ENCODE measurements at places on chromosomes 5 and 9. TPM values are rescaled to one million over a fixed set of nuclear protein-coding genes. Genes with fewer than 3 reads are reported as not detected.

DNA sequence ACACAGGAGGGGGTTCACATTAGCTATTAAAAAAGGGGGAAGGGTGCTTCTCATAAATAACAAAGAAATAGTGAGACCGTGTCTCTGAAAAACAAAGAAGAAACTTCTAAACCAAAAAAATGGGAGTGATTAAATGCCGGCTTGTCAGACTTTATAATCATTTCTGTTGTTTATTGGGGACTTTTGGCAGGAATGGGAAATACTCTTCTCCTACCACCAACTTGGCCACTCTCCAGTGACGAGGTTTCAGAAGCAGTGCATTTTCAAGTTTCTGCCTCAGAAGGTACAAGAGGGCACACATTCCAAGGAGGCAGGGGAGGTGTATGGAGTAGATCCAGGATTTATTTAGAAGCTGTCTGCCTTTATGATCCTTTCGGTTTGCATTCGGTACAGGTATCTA lies 46.2 kb downstream of the LIX1 start:
- peak overlapping the region; percentile 79 for H3K27ac ChIP-seq
- DNase-seq = no peak
- peak overlapping the region; percentile 24 for H3K4me3 ChIP-seq
- H3K36me3 ChIP-seq = no peaks in the 10 kb centered on the region

- H3K4me3 ChIP-seq = peak overlapping the region; percentile 68
- no peaks in the 10 kb centered on the region for H3K36me3 ChIP-seq
- H3K4me1 ChIP-seq = peaks cover 15% of the 10 kb centered on the region
- H3K27me3 ChIP-seq = peaks cover 50% of the 10 kb centered on the region
These were observed 32.6 kb upstream of the TTLL11 start for GRCh38 chr9:122125509-122126330.

- DNase-seq = no peak
- H3K4me3 ChIP-seq = no peak overlapping the region
- H3K27ac ChIP-seq = peak overlapping the region; percentile 6
- H3K27me3 ChIP-seq = no peaks in the 10 kb centered on the region
- H3K4me1 ChIP-seq = peaks cover 41% of the 10 kb centered on the region
These were observed 19.6 kb downstream of the SPARC start for GRCh38 chr5:151667083-151667482.

GRCh38 chr5:61044545-61044944 lies 99.5 kb downstream of the NDUFAF2 start:
- no peak overlapping the region for H3K4me3 ChIP-seq
- no peak for DNase-seq
- H3K36me3 ChIP-seq = peaks cover 14% of the 10 kb centered on the region
- no peaks in the 10 kb centered on the region for H3K4me1 ChIP-seq
- H3K27me3 ChIP-seq = no peaks in the 10 kb centered on the region
- no peak overlapping the region for H3K27ac ChIP-seq

DNA sequence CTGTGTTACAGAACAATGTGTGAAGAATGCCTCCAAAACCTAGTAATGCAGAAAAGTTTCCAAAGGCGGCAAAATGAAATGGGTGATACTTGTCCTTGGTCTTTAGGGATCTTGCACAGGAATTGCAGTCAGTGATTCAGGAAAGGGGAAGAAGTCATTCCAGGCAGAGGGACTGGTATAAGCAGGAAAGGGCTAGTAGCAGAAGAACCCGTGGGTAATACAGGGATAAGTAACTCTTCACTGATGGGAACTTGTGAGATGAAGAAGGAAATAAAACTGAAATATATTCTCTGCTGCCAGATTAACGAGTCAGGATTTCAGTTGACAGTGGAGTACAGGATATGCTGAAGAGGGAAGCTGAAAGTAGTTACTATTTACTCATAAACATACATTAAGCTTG lies 1.2 kb downstream of the SRFBP1 start:
- H3K36me3 ChIP-seq = peaks cover 13% of the 10 kb centered on the region
- H3K27me3 ChIP-seq = peaks cover 10% of the 10 kb centered on the region
- peak overlapping the region; percentile 94 for H3K4me3 ChIP-seq
- H3K27ac ChIP-seq = peak overlapping the region; percentile 97

DNA sequence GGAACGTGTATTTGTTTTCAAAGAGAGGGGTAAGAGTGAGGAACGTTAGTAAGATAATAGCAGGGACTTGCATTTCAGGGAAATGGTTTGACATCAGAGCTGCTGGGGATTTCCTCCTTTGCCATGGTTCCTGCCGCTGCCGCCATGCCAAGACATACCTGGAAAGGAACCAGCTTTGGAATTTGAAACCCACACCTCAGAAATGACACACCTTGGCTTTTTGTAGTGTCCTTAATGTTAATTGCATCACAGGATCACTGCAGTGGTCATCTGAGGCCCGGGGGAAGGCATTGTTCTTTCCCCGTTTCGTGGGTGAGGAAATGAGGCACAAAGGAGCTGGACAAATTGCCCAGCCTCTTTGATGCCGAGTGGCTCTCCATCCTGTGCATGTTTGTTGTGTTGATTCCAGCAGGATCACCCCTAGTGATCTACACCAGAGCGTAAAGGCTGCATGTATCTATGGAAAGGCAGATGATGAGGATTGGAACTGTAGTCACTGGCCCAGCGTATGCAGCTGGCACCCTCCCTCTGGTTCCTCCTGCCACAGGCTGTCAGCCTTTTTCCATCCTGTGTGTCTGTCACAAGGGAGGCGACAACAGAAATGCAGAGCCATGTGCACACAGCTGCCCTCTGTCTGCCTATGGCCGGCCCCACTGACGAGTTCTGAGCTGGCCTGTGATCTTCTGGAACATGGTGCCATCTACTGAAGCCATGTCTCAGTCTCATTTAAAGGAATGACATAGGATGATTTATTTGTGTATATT lies 37.8 kb downstream of the SLC46A2 start:
- H3K4me1 ChIP-seq = peaks cover 3% of the 10 kb centered on the region
- DNase-seq = no peak
- no peaks in the 10 kb centered on the region for H3K27me3 ChIP-seq
- H3K4me3 ChIP-seq = no peak overlapping the region
- H3K27ac ChIP-seq = no peak overlapping the region
- peaks cover 12% of the 10 kb centered on the region for H3K36me3 ChIP-seq

GRCh38 chr5:122697191-122697590 lies 77.7 kb upstream of the SNX2 start:
- no peaks in the 10 kb centered on the region for H3K36me3 ChIP-seq
- no peak for DNase-seq

DNA sequence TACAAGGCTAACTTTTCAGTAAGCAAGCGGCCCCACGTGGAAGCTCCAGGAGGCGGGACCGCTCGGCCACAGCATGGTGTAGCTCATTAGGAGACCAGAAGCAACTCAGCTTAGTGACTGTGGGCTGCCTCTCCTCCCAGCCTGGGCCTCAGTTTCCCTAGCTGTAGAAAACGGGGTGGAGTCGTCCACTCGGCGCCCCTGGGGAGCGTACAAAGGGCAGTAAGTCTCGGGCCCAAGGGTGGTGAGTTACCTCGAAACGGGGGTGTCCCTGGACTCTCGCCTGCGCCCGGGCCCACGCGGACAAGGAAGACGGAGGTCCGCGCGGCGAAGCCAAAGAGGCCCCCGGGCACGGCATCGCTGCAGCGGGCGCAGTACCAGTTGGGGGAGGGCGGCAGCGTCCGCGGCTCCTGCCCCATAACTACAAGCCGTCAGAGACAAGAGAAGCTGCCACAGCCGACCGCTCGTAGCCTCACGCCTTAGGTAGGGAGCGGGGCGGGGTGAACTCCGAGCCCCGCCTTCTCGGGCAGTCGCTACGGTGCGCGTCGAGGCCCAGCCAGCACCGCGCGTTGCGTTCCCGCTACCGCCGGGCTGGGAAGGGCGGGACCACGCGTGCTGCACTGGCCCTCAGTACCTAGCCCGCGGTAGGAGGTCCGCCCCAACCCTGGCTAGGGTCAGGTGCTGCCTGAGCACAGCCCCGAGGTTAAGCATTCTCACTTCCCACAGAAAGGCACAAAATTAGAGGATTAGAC lies at the start of gene GEMIN5:
GEMIN5 (minus strand) TSS at position 494 of the 749 bp plus-strand sequence; CDS start at position 416, 78 bp downstream.
- peaks cover 17% of the 10 kb centered on the region for H3K36me3 ChIP-seq
- H3K4me1 ChIP-seq = peaks cover 28% of the 10 kb centered on the region
- peak within 1 kb of the TSS; percentile 87 for H3K27ac ChIP-seq
- H3K4me3 ChIP-seq = peak within 1 kb of the TSS; percentile 89

DNA sequence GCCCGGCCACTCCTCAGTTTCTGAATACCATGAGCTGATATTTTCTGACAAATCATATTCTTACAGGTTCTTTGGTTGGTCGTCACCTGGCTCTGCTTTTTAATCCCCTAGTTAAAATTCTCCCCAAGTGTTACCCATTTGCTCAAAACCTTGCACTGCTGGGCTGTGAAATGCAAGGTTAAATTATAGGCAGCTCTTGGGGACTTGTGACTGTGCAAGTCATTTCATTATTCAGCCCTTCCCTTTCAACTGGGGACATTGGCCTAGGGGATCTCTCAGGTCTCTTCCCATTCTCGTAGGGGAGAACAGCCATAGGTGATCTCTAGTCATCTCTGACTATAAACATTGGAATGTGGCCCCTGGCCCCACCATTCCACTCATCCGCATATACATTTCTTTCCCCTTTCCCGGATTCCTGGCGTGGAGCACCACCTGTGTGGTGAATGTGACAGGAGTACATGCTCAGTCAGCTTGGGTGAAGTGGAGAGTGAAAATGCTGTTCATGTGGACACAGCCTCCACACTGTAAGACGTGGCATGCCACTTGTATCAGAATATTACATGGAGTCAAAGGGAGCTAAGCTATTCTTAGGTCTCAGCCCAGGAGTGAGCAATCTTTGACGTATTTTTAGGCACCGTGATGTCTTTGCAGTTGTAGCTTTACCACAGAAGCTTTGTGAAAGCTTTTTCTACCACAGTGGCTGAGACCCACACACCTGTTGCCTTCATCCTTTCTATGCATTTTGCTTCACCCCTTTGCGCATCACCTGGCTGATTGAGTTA lies 386.7 kb downstream of the KDM4C start:
- H3K36me3 ChIP-seq = no peaks in the 10 kb centered on the region
- no peak for DNase-seq

GRCh38 chr9:125867751-125868415 lies 120.7 kb downstream of the PBX3 start:
- H3K27ac ChIP-seq = no peak overlapping the region
- no peak for DNase-seq
- no peak overlapping the region for H3K4me3 ChIP-seq
- no peaks in the 10 kb centered on the region for H3K36me3 ChIP-seq
- H3K27me3 ChIP-seq = no peaks in the 10 kb centered on the region

GRCh38 chr9:89477811-89478630 lies 19.9 kb downstream of the SEMA4D start:
- peak overlapping the region; percentile 95 for H3K27ac ChIP-seq
- peaks cover 16% of the 10 kb centered on the region for H3K4me1 ChIP-seq
- peaks cover 10% of the 10 kb centered on the region for H3K36me3 ChIP-seq
- DNase-seq = no peak
- no peak overlapping the region for H3K4me3 ChIP-seq

DNA sequence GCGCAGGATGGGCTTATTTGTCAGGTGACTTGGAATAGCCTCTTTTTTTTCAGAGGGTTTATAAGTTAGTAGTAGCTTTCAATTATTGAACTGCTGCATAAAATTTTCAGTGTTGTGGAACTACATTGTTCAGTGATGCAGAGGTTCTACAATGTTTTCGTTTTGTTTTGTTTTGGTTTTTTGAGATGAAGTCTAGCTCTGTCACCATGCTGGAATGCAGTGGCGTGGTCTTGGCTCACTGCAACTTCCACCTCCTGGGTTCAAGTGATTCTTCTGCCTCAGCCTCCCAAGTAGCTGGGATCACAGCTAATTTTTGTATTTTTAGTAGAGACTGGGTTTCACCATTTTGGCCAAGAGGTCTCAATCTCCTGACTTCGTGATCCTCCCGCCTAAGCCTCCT lies 22.0 kb downstream of the NUP188 start:
- no peak overlapping the region for H3K4me3 ChIP-seq
- H3K36me3 ChIP-seq = peaks cover 30% of the 10 kb centered on the region
- no peaks in the 10 kb centered on the region for H3K27me3 ChIP-seq
- H3K27ac ChIP-seq = no peak overlapping the region

GRCh38 chr5:147467973-147468508 lies 41.8 kb downstream of the DPYSL3 start:
- peaks cover 18% of the 10 kb centered on the region for H3K4me1 ChIP-seq
- no peaks in the 10 kb centered on the region for H3K36me3 ChIP-seq
- H3K4me3 ChIP-seq = no peak overlapping the region
- DNase-seq = no peak

Gene IFNA21
- total RNA-seq = not detected

Gene SLC24A2
- 0.20 TPM for total RNA-seq

Gene HTR4
- total RNA-seq = 0.27 TPM

Gene COMMD10
- total RNA-seq = 25.7 TPM

Gene IL9
- not detected for total RNA-seq
